Stimulated activated CD8-positive, alpha-beta memory T cell treated with anti-CD3 and anti-CD28 coated beads, Interleukin-2, amount 100 ng/mL, for 1 hour (primary cell): ENCODE measurements at places on chromosomes 6 and 20.

GRCh38 chr6:122845916-122846612 lies 57.0 kb downstream of the SMPDL3A start:
- no peak for DNase-seq

GRCh38 chr20:50484271-50484976 lies 25.8 kb upstream of the PTPN1 start:
- DNase-seq: no peak

DNA sequence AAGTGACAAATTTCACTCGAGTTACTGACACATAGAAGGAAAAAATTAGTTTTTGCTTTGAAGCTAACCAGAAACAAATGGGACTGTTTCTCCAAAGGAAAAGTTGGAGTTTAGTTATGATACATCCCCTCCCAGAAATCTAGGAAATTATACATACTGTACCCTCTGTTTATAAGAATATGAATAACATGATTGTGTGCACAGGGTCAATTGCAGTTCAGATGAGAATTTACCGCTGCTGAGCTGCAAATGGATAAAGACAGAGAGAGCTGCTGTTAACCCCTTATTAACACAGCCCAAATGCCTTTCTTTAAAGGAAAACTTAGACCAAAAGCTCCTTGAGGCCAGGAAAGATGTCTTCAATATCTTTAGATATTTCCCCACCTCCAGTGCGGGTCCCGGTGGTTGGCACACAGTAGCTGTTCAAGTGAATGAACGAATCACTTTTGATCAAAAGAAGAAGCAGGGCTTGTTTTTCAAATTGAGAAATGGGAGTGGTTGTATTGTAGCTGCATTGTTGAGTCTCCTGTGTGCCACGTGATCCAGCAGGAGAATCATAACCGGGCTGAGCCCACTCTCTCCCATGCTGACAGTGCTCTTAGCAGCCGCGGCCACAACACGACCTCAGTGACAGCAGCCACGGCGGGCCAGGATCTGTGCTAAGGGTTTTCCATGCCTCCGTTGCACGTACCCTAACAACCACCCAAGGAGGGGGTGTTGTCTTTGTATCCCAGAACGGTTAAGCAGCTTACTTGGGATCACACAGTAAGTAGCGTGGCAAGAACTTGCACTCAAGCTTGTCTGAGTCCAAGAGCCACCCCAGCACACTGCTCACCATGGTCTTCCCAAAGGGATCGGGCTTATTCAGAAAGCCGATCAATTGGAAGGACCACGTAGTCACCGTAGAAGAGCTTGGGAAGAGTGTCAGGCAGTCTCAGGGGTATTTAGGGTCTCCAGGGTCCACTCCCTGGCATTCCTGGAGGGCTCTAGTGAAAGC lies 53.5 kb upstream of the BMP6 start:
- DNase-seq: no peak

GRCh38 chr20:46941404-46941803 lies 46.8 kb downstream of the EYA2 start:
- DNase-seq: no peak

DNA sequence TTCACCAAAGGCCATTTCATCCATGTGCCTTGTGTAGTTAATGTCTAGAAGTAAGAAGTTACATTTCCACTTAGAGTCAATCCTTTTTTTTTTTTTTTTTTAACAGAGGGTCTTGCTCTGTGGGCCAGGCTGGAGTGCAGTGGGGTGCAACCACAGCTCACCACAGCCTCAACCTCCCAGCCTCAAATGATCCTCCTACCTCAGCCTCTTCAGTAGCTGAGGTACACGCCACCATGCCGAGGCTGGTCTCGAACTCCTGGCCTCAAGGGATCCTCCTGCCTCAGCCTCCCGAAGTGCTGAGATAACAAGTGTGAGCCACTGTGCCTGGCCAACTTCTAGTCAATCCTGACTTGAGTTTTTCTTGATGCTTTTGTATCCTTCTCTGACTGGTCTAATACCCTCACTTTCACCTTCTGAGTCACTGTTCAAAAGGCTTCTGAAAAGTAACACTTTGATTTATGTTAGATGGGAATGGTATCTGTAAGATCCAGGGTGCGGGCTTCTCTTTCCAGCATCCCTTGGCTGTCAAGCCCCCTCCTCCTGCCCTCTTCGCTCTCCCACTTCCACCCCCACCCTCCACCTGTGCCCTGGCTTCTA lies 22.1 kb downstream of the TRAM2 start:
- no peak for DNase-seq

GRCh38 chr6:7543789-7544424 lies 2.4 kb downstream of the DSP start:
- no peak for DNase-seq

DNA sequence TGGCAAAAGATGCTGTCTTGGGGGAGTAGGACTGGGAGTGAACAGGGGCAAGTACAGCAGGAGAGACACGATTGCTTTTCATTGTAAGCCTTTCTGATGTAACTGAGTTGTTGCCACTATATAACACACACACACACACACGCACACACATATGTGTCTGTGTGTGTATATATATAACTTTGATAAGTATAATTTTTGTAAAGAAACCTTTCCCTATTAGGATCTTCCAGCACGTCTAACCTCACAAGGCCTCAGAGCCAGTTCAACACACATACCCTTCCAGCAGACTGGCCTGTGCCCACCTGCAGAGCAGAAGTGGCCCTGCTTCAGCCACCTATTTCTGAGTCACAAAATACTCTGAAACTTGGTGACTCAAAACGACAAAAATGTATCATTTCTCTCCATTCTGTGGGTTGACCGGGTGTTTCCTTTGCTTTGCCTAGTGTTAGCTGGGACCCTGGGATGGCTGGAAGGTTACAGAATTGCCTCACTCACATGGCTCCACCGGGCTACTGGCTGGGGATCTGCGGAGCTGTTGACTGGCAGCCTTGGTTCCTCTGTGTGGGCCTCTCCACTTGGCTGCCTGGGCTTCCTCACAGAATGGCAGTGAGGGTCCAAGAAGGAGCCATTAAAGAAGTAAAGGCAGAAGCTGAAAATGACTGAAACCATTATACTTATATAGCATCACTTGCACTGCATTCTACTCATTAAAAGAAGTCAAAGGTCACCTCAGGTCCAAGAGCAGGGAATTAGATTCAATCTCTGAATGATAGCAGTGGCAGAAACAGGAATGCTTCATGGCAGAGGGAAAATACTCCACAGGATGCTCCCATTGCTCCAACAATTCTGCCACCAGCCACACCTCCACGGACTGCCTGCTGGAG lies 126.4 kb downstream of the BANF2 start:
- DNase-seq: no peak

DNA sequence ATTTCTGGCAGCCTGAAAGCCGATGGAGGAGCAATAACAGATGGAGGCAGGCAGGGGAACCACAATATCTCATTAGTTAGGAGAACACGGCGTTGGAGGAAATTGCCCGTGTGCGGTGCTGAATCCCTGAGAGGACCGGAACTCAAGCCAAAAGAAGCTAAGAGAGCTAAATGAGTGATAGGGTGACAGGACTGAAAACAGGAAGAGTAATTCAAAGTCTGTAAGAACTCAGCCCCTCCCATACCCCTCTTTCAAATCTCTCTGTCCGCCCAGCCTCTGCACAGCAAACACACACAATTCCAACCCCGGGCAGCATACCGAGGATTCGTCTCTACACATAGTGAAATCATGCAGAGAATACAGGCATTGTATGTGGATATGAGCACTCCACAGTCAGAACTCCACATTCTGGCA lies 2.6 kb upstream of the IPCEF1 start:
- no peak for DNase-seq

DNA sequence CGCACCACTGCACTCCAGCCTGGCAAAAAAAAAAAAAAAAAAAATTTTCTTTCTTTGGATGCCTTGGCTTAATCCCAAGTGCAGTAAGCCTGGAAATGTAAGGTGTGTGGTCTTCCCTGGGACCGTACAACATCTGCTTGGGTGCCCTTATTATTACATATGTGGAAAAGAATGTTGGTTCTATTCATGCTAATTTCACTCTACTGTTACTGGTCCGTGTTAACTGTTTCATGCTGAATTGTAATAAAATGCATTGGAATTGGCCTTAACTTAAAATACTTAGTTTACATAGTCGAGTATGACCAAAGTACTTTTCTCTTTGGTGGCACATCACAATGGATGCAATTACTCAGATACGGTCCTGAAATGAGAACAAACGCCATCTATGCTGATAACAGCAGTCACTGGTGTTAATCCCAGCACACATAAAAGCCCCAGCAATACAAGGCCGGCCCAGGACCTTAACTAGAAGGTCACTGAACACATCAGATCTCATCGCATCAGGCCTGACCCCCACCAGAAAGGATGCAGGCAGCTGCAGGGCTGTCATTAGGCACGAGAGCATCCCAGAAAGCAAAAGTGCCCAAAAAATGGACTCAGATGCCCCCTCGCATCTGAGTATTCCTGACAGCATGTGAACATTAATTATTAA lies 1.2 kb downstream of the SERPINB6 start:
- DNase-seq: no peak

GRCh38 chr6:19297880-19298279 lies 539.3 kb upstream of the ID4 start:
- DNase-seq: no peak

DNA sequence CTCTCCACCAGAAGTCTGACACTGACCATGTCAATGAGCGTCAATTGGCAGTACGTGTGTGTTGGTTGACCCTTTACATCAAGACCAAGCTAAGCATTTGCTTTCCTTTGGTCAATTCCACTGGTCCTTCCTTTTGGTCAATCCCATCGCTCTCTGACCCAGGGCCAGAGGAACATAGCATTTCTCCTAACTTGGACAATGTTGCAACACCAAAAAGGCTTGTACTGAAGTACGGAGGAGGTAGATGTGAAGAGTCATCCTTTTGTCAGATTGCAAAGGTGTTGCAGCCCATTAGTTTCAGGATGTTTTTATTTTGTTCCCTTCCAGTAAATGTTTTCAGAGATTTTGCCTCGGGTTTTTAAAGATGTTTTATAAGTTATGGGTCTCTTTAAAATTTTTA lies 24.6 kb downstream of the EDN1 start:
- no peak for DNase-seq

- no peak for DNase-seq
Measured at GRCh38 chr6:144152334-144152900, 2.1 kb downstream of the STX11 start.

- DNase-seq: no peak
Measured at GRCh38 chr6:140201787-140202458, 827.5 kb upstream of the CITED2 start.

- DNase-seq: no peak
Measured at GRCh38 chr6:109344226-109344625, 38.0 kb downstream of the CD164 start.

DNA sequence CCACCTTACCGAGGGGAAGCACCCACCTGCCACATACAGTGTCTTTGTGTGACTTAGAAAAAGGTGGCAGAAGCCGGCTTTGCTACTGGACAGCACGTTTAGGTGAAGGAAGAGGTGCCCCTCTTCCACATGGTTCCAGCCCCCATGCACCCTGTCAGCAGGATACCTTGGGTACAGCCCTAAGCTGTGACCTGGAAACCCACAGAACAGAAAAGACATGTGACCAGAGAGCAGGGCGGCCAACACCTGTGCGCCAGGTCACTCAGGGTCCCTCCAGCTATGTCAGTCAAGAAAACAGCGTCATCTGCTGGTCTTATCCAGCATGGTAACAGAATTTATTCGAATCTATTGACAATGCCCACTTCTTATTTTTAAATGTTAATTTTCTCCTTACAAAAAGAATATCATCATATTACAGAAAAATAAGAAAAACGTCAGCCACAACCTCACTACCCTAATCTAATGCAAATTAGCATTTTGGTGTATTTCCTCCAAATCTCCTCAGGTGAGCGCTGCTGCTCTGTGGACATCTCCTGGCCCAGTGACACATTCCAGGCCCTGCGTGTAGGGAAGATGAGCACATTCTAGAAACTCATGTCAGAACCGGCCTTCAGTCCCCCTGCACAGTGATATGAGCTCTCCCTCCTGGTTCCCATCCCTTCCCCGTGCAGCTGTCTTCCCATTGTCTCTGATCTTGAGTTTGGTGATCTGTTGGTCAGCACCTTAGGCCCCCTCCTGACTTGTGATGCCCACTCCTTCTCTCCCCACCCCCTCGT lies 37.2 kb downstream of the GTF2H5 start:
- no peak for DNase-seq

- no peak for DNase-seq
Measured at GRCh38 chr6:138291849-138292181, 73.5 kb upstream of the PBOV1 start.

DNA sequence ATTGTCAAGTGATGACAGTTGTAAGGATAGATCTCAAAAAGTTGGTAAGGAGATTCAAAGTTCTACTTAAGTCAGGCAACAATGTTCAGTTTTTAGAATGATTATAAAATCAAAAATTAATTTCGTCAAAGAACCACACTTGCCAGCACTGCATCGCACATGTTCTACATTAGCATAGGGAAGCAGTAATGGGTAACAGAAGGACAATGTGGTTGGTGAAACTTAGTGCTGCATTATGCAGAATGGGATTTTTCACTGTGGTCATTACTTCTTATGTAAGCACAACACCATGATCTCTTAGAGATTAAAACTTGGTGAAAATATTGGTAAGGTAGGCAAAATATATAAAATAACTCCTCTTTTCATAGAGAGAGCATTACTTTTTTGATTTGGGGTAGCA lies 173.7 kb upstream of the THEMIS start:
- no peak for DNase-seq

- no peak for DNase-seq
Measured at GRCh38 chr6:139784222-139784769, 409.8 kb upstream of the CITED2 start.

- DNase-seq: no peak
Measured at GRCh38 chr6:6006428-6007365, at the start of gene NRN1. Gene NRN1, minus strand, starts transcription at chr6:6006925. Its CDS starts 176 bp downstream, at chr6:6006749.

DNA sequence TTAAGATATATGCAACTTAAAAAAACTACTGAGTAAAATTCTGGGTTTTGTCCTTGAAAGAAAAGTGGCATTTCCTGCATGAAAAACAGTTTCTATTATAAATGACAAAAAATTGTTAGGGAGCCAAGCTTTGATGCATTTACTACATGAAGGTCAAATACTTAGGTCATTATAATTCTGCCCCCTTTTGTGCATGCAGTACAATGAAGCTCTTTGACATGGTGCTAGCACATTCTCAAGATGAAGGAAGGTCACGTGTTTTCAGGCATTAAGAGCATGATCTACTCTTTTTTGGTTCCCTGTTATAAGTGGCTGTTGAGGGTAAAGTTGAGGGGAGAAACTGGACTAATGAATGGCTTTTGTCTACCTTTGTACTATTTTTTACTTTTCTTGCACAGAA lies 72.7 kb downstream of the FOXO3 start:
- DNase-seq: no peak

DNA sequence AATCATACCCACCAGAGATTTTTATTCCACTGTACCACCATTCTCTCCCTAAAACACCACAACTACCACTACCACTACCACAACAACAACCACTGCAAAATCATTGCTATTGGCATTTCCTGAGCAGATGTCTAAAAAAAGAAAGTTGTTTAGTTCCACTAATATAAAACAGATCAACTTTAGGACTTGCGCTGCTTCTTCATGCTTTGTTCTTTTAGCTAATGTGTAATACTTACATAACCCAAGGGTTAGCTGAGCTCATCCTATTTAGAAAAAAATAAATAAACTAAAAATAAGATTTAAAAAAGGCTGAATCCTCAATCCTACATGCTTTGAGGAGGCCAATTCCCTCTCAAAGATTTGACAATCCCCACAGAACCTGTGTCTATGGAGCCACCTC lies 11.4 kb downstream of the IYD start:
- DNase-seq: no peak
